Kidney (tissue), 22 donors: ENCODE measurements at places on chromosomes 3 and 15. TPM values are rescaled to one million over a fixed set of nuclear protein-coding genes. Genes with fewer than 3 reads are reported as not detected.

Gene OIP5
- polyA plus RNA-seq = not detected

Gene PSTPIP1
- 2.2 TPM for polyA plus RNA-seq

Gene IDH3A
- 67.5 TPM for polyA plus RNA-seq

Gene NOP10
- 383 TPM for polyA plus RNA-seq

Gene SRPRB
- 47.9 TPM for polyA plus RNA-seq

Gene RETNLB
- polyA plus RNA-seq = not detected

DNA sequence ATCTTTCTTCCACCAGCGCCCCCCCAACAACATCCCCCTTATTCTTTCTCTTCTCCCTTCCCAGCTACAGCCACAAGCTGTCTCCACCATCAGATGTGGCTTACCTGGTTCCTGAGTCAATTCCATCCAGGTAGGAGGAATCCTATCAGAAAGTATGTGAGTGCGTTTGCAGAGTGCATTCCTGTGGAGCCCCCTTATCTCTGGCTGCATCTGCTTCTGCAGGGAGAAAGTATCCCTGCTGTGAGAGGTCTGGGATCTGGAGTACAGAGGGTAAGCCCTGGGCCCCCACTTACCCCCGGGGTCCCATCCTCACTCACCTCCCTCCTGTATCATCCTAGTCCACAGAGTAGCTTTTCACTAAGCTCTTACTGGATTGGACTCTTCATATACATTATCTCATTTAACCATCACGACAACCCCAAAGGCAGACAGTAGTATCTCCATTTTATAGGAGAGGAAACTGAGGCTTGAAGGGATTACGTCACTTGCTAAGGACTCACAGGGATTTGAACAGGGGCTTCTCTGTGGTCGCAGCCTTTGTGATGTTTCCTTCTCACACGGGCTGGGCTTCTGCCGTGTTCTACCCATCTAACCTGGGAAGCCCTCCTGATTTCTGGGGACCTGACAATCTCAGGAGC is 22.2 kb upstream of the MAGEF1 start:
- no peaks in the 10 kb centered on the region for H3K4me1 ChIP-seq
- no peak overlapping the region for H3K4me3 ChIP-seq
- no peak overlapping the region for H3K27ac ChIP-seq
- no peaks in the 10 kb centered on the region for H3K27me3 ChIP-seq

DNA sequence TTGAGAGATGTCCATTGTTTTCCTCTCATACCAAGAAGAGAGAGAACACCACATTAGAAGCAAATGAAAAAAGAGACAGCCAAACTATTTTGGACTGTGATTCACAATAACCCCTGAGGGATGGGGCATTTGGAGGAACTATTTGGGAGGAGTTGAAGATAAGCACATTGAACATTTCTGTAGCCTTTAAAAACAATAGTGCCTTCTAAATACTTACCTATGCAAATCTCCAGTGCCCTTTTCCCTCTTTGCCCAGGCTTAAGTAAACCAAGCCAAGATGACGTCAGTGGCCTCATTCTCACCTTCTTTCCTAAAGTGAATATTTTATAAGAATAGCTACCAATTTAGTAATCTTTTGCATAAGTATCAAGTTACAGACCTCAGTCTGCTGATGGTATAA is 89.7 kb upstream of the COL8A1 start:
- H3K36me3 ChIP-seq = no peaks in the 10 kb centered on the region
- H3K27me3 ChIP-seq = no peaks in the 10 kb centered on the region
- H3K4me1 ChIP-seq = peaks cover 2% of the 10 kb centered on the region
- no peak overlapping the region for H3K4me3 ChIP-seq

DNA sequence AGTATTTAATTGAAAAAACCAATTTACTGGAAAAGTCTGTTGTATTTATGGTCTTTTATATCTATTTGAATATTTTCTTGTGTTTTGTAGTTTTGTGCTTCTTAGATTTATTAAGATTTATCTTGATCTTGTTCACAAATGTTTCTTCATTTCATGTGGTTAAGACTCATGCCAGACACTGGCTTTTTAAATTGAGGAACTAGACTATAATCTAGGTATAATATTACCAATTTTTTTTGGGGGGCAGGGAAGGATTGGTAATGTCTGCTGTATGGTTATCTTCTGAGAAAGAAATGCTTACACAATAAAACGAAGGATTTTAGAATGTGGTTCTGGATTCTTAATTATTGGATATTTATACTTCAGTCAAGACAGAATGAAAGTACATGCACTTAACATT is 24.9 kb downstream of the AP4E1 start:
- no peaks in the 10 kb centered on the region for H3K36me3 ChIP-seq
- no peak overlapping the region for H3K27ac ChIP-seq
- DNase-seq = no peak
- no peaks in the 10 kb centered on the region for H3K4me1 ChIP-seq

DNA sequence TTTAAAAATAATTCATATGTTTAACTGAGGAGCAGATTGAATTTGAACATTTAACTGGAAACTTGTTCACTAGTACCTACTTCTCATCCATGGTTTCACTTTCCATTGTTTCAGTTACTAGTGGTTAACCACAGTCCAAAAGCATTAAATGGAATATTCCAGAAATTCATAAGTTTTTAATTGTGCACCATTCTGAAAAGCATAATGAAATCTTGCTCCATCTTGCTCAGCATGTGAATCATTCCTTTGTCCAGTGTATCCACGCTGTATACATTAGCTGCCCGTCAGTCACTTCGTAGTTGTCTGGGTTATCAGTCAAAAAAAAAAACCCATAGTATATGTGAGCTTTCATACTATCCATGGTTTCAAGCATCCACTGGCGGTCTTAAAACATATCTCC is 217.6 kb downstream of the TPRG1 start:
- H3K27me3 ChIP-seq = no peaks in the 10 kb centered on the region
- DNase-seq = no peak
- H3K4me1 ChIP-seq = peaks cover 8% of the 10 kb centered on the region
- H3K36me3 ChIP-seq = no peaks in the 10 kb centered on the region
- no peak overlapping the region for H3K4me3 ChIP-seq

DNA sequence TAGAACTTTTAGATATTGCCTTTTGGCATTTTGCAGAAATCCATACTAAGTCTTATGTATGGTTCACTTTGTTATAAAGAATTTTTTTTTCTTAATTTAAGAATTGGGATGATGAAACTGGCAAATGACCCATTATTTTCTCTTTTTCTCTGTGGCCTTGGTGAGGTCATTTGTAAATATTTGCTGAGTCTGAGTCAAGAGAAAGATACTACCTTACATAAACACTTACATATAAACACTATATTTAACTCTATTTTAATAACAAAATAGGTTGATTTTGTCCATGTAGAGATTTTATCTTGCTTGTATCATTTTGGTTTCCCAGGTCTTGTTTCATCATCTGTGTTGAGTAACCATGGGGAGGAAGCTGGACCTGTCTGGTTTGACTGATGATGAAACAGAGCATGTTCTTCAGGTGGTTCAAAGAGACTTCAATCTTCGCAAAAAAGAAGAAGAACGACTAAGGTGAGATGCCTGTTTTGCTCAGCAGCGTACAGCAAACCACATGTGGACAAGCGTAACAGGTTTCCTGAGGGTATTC is 91.1 kb downstream of the MYRIP start:
- H3K27me3 ChIP-seq = no peaks in the 10 kb centered on the region
- DNase-seq = no peak
- no peak overlapping the region for H3K27ac ChIP-seq

DNA sequence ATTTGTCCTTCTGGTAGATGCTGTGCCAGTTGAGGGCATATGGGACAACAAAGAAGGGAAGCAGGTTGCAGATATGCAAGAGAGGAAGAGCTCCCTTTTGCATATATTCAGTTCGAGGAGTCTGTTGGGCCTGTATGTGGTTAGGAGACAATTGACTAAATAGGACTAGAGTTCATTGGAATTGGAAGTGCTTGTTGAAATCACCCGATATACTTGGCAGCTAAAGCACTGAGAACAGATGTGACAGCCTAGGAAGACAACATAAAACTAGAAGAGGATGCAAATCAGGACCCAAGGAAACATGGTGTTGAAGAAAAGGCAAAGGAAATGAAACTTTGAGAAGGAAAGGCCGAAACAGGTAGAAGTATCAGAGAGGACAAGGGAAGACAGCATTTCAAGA is 215.2 kb upstream of the P2RY1 start:
- H3K36me3 ChIP-seq = no peaks in the 10 kb centered on the region
- no peak for DNase-seq
- H3K27ac ChIP-seq = no peak overlapping the region
- no peaks in the 10 kb centered on the region for H3K4me1 ChIP-seq
- no peaks in the 10 kb centered on the region for H3K27me3 ChIP-seq

DNA sequence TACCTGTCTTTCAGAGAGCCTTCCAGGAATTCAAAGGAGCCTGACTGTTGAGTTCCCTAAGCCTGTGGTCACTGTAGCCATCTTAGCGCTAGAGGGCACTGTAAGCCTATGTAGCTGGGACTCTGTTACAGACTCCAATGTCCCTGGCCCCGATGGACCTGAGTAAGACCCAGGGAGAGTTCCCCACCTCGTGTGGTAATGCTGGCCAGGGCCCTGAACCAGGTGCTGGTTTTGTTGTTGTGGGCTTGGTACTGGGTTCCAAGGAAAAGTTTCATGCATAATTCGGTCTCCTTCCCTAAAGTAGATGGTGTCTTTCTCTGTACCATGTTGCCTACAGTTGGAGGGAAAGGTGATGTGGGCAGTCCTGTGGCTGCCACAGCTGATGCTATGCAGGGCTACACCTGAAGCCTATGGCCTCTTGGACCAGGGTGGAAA is 32.4 kb downstream of the CDAN1 start:
- no peak overlapping the region for H3K4me3 ChIP-seq
- peak; percentile 60 for DNase-seq
- H3K27ac ChIP-seq = no peak overlapping the region
- no peaks in the 10 kb centered on the region for H3K4me1 ChIP-seq

DNA sequence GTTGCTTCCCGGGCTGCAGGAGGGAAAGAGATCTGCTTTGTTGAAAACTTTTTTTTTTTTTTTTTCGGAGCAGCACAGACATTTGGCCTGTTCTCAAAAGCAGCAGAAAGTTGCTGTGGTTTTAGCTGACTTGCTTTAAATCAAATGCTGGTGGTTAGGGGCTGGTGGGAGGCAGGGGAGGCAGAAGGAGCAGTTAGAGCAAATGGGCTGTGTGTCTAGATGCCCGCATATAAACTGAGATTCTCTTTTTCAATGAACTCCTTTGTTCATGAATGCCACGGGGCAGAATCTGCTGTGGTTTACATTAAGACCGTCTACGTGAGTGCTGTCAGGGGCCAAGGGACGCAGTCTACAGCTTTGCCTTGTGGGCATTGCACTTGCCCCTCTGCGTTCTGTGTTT is 95.9 kb downstream of the FLNB start:
- H3K4me3 ChIP-seq = no peak overlapping the region
- peaks cover 9% of the 10 kb centered on the region for H3K36me3 ChIP-seq
- H3K4me1 ChIP-seq = peaks cover 19% of the 10 kb centered on the region
- no peak for DNase-seq

- H3K4me3 ChIP-seq = peak overlapping the region; percentile 93
- H3K36me3 ChIP-seq = no peaks in the 10 kb centered on the region
- peak overlapping the region; percentile 97 for H3K27ac ChIP-seq
- no peaks in the 10 kb centered on the region for H3K27me3 ChIP-seq
- H3K4me1 ChIP-seq = no peaks in the 10 kb centered on the region
These were observed 927 bp upstream of the FYTTD1 start for GRCh38 chr3:197748597-197749314.

DNA sequence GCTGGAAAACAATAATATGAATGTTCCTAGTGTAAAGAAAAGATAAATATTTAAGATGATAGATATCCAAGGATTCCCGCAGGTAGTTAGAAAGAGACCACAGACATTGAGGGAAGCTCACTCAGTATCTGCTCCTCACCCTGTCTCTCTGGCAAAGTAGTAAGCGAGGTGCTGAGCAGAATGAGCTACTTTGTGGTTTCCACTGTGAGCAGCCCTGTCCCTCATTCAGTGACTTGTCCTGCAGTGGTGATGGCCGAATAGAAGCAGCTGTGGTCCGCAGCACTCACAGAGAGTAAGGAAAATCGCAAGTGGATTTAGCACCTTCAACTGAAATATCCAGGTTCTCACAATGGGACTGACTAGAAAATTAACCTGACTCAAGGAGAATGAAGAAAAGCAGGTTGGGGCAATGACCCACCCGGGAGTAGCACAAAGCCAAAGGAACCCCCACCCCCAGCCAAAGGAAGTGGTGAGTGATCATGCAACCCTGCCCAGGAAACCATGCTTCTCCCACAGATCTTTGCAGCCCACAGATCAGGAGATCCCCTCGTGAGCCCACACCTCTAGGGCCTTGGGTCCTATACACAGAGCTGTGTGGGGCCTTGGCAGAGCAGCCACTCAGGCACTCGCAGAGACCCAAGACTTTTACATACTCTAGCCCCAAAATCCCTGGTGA is 21.8 kb upstream of the SLC25A38 start:
- H3K4me3 ChIP-seq = no peak overlapping the region
- H3K36me3 ChIP-seq = no peaks in the 10 kb centered on the region
- H3K27me3 ChIP-seq = no peaks in the 10 kb centered on the region
- no peak for DNase-seq
- H3K27ac ChIP-seq = no peak overlapping the region

- H3K4me3 ChIP-seq = no peak overlapping the region
- H3K27me3 ChIP-seq = no peaks in the 10 kb centered on the region
- no peak for DNase-seq
- no peaks in the 10 kb centered on the region for H3K4me1 ChIP-seq
These were observed 409.0 kb downstream of the TBC1D5 start for GRCh38 chr3:17333446-17333845.

DNA sequence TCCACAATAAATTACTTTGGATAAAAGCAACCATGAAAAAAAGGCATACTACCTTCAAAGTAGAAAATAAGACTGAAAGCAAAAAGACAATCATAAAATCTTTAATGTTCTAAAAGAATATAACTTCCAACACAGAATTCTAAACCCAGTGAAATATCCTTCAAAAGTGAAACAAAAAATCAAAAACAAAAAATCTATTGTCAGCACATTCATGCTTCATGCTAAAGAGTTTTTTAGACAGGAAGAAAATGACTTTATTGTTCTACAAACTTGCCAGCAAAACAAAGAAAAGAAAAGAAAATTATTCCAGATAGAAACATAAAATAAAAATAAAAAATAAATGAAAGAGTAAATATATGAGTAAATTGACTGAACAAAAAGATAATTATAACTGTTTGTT is 134.9 kb downstream of the EFHB start:
- H3K36me3 ChIP-seq = no peaks in the 10 kb centered on the region
- no peak overlapping the region for H3K4me3 ChIP-seq
- DNase-seq = no peak

GRCh38 chr15:67741308-67741707 is 84.0 kb upstream of the SKOR1 start:
- no peak overlapping the region for H3K27ac ChIP-seq
- no peaks in the 10 kb centered on the region for H3K36me3 ChIP-seq
- no peaks in the 10 kb centered on the region for H3K27me3 ChIP-seq
- no peak overlapping the region for H3K4me3 ChIP-seq
- H3K4me1 ChIP-seq = no peaks in the 10 kb centered on the region

- DNase-seq = peak; percentile 21
- no peak overlapping the region for H3K27ac ChIP-seq
- peaks cover 7% of the 10 kb centered on the region for H3K4me1 ChIP-seq
- no peaks in the 10 kb centered on the region for H3K27me3 ChIP-seq
- no peaks in the 10 kb centered on the region for H3K36me3 ChIP-seq
These were observed 163.3 kb downstream of the AKAP13 start for GRCh38 chr15:85543741-85544155.
